ENCODE measurements at places on chromosomes 16 and 17. TPM values are rescaled to one million over a fixed set of nuclear protein-coding genes. Genes with fewer than 3 reads are reported as not detected.

DNA sequence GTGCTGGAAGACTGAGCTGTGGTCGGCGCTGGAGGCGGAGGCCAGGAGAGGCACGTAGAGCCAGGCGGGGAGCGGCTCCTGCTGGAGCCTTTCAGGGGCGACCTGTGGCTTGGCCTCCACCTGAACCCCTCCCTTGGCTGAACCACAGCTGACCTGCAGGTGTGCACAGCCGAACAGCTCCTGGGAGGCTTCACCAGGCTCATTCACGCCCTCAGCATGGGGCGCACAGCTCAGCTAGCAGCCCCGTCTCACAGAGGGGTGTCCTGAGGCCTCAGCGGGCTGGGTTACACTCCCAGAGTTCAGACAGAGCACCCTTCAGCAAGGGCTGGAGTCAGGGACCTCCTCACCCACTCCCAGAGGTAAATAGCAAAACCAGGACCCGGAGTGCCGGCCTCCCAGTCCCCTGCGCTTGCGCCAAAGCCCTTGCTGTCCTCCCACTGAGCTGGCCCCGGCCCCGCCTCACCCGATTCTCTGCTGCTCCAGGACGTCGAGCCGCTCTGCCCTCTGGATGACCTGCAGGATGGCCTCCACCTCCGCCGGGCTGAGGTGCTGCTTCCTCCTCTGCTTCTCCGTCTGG is 31.7 kb downstream of the RPH3AL start:
- H3K27ac ChIP-seq: no peak overlapping the region
- no peak overlapping the region for H3K4me3 ChIP-seq
- no peaks in the 10 kb centered on the region for H3K4me1 ChIP-seq
- no peaks in the 10 kb centered on the region for H3K36me3 ChIP-seq

- H3K4me3 ChIP-seq: no peak overlapping the region
- H3K27ac ChIP-seq: no peak overlapping the region
- no peaks in the 10 kb centered on the region for H3K4me1 ChIP-seq
- H3K27me3 ChIP-seq: no peaks in the 10 kb centered on the region
- no peak for DNase-seq
These were observed 10.9 kb upstream of the RAB11FIP3 start for GRCh38 chr16:414395-415169.

PABPN1L gene
- total RNA-seq: not detected

- peaks cover 2% of the 10 kb centered on the region for H3K27me3 ChIP-seq
- peak overlapping the region; percentile 29 for H3K27ac ChIP-seq
- peaks cover 19% of the 10 kb centered on the region for H3K4me1 ChIP-seq
- no peaks in the 10 kb centered on the region for H3K36me3 ChIP-seq
- no peak overlapping the region for H3K4me3 ChIP-seq
These were observed 2.1 kb downstream of the PRCD start for GRCh38 chr17:76541739-76542454.

DNA sequence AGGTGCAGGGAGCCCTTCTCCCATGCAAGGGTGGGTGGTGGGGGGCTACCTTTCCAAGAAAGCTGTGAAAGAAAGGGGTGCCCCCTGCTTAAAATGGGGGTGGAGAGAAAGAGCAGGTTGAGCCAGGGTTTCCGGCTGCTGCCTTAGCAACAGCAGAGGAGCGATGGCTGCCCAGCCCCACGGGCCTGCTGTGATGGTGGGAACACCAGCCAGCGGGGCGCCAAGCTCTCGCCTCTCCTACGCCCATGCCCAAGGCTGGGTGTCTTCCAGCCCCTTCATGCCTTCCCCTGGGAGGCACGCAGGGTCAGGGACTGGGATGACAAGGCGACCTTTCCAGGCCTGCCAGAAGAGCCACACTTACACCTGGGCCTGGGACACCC is 3.0 kb downstream of the FMNL1 start:
- H3K4me1 ChIP-seq: peaks cover 30% of the 10 kb centered on the region
- H3K4me3 ChIP-seq: no peak overlapping the region
- peaks cover 15% of the 10 kb centered on the region for H3K27me3 ChIP-seq
- no peaks in the 10 kb centered on the region for H3K36me3 ChIP-seq
- H3K27ac ChIP-seq: no peak overlapping the region

- H3K27me3 ChIP-seq: no peaks in the 10 kb centered on the region
- no peak for DNase-seq
- no peaks in the 10 kb centered on the region for H3K4me1 ChIP-seq
- H3K27ac ChIP-seq: no peak overlapping the region
These were observed 281.5 kb downstream of the CA10 start for GRCh38 chr17:51876986-51877385.

DNA sequence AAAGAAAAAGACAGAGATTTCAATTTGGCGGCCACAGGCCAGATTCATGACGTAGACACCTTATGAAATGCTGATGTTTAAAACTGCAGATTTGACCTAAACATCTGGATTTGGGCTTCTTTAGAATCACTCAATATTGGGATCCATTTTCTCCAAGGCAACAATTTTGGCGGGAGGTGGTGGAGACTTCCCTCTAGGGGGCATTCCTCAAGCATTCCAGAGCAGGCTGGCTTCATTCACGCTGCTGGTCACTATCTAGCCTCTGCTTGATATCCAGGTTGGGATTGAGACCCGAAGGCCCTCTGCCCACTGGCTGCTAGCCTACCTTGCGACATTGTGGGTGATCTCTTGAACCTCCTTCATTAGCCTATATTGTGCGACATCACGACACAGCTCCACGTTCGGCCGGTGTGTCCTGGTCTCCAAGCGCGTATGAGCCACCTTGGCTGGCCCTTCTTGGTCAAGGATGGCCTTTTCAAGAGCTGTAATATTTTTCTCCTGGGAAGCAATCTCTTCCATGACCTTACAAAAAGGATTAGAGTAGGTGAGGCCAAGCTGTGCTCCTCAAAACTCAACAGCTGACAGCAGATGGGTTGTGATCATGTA is 24.5 kb downstream of the FBXO39 start:
- H3K36me3 ChIP-seq: no peaks in the 10 kb centered on the region
- no peak overlapping the region for H3K4me3 ChIP-seq
- no peaks in the 10 kb centered on the region for H3K4me1 ChIP-seq
- DNase-seq: peak; percentile 4
- H3K27ac ChIP-seq: no peak overlapping the region
- peaks cover 8% of the 10 kb centered on the region for H3K27me3 ChIP-seq

PPM1E gene
- under 0.01 TPM for total RNA-seq

GRCh38 chr17:62989501-62989900 is 23.5 kb downstream of the TANC2 start:
- H3K27ac ChIP-seq: no peak overlapping the region
- H3K4me1 ChIP-seq: peaks cover 7% of the 10 kb centered on the region
- DNase-seq: no peak

- H3K27ac ChIP-seq: no peak overlapping the region
- no peak overlapping the region for H3K4me3 ChIP-seq
- H3K27me3 ChIP-seq: peaks cover 3% of the 10 kb centered on the region
These were observed 16.0 kb downstream of the KRT33A start for GRCh38 chr17:41334385-41335305.

- DNase-seq: no peak
- H3K36me3 ChIP-seq: peaks cover 2% of the 10 kb centered on the region
- no peak overlapping the region for H3K27ac ChIP-seq
- H3K4me3 ChIP-seq: no peak overlapping the region
- peaks cover 3% of the 10 kb centered on the region for H3K4me1 ChIP-seq
These were observed 7.6 kb downstream of the CNTD1 start for GRCh38 chr17:42806249-42806648.

DNA sequence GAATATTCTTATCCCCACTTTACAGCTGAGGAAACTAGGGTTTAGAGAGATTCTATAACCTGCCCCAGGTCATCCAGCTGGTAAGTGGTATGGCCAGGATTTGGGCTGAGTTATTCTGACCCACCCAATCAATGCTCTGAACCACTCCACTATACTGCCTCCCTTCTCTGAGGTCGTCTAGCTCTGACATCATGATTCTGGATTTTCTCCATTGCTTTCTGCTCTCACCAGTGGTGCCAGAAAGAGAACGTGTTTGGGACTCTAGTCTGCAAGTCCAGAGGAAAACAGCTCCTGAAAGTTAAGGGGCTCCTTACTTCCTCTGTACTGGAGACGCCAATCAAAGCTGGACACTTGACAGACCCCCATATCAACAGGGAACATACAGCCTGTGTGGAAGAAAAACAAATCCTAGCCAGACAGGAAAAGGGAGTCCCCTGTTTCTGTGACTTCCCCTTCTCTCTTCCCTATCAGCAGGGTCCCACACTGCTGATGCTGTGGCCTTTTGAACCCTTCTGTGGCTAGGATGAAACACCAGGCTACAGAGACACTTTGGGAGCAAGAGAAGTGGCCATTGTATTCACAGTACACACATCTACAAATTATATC is 6.0 kb upstream of the EZH1 start:
- no peak overlapping the region for H3K4me3 ChIP-seq
- no peak overlapping the region for H3K27ac ChIP-seq
- DNase-seq: no peak
- H3K27me3 ChIP-seq: peaks cover 42% of the 10 kb centered on the region

- no peaks in the 10 kb centered on the region for H3K36me3 ChIP-seq
- H3K4me1 ChIP-seq: peaks cover 2% of the 10 kb centered on the region
- DNase-seq: no peak
- H3K4me3 ChIP-seq: peak overlapping the region; percentile 60
- peak overlapping the region; percentile 84 for H3K27ac ChIP-seq
These were observed 782 bp upstream of the KIF18B start for GRCh38 chr17:44948315-44948795.

KRTAP3-2 gene
- not detected for total RNA-seq

CRYBA1 gene
- not detected for total RNA-seq

GRCh38 chr16:89189358-89190025 is 10.8 kb downstream of the SLC22A31 start:
- no peak overlapping the region for H3K4me3 ChIP-seq
- H3K36me3 ChIP-seq: no peaks in the 10 kb centered on the region
- H3K27me3 ChIP-seq: peaks cover 2% of the 10 kb centered on the region
- H3K4me1 ChIP-seq: peaks cover 6% of the 10 kb centered on the region
- DNase-seq: no peak
- no peak overlapping the region for H3K27ac ChIP-seq

ACSM2A gene
- total RNA-seq: not detected

GRAP gene
- under 0.01 TPM for total RNA-seq

ANKRD13B gene
- 1.1 TPM for total RNA-seq

SOX15 gene
- 0.18 TPM for total RNA-seq

GRCh38 chr16:47625115-47625567 is 164.0 kb downstream of the PHKB start:
- H3K4me3 ChIP-seq: no peak overlapping the region
- no peaks in the 10 kb centered on the region for H3K4me1 ChIP-seq
- no peak for DNase-seq
- no peak overlapping the region for H3K27ac ChIP-seq
- no peaks in the 10 kb centered on the region for H3K36me3 ChIP-seq

GRCh38 chr17:63946440-63947363 is 14.6 kb upstream of the CD79B start:
- peaks cover 19% of the 10 kb centered on the region for H3K27me3 ChIP-seq
- DNase-seq: peak; percentile 13
- no peak overlapping the region for H3K27ac ChIP-seq
- no peaks in the 10 kb centered on the region for H3K4me1 ChIP-seq

TELO2 gene
- 5.8 TPM for total RNA-seq

DNA sequence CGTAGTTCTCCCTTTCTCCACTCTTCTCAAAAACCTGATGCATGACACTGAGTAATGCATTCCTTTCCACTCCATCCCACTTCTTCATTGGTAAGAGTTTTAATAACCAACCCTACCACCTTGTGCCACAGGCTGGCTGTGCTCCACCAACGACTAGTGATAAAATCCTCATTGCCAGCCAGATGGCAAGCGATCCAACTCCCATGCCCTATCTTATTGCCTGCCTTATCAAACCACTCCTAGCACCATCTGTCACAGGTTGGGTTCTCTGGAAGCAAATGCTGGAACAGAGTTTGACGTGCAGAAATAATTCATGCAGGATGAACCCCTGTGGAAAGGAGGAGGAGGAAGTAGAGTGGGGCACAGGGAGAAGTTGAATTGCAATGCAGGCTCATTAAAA is 99.5 kb downstream of the CHD9NB start:
- H3K4me3 ChIP-seq: no peak overlapping the region
- no peak overlapping the region for H3K27ac ChIP-seq
- H3K27me3 ChIP-seq: no peaks in the 10 kb centered on the region
- H3K36me3 ChIP-seq: no peaks in the 10 kb centered on the region
- no peaks in the 10 kb centered on the region for H3K4me1 ChIP-seq

DNA sequence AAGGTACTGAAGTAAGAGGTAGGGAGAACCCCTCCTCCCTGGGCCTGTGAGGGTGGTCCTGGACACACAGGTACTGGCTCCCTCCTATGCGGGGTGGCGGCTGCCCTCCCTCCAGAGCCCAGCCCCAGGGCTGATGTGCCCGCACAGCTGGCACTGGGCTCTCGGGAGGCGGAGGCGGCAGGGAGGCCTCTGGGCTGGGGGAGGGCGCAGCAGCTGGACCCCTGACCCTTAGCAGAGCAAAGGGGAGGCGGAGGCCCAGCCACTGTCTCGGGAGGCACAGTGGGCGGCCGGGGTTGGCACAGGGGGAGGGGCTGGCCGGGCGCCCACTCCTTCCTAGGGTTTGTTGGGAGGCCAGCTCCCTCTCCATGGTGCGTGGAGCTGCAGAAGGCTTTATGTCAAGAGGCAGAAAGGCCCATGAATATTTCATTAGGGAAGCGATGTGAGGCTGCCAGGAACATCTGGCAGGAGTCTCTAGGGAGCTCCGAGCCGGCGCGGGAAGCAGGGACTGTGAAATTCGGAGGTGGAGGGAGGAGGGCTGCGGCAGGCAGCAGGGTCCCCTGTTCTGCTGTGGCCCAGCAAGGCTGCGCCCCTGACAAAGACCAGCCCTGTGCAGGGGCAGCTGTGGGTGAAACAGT is 44.1 kb upstream of the ACSF3 start:
- H3K4me3 ChIP-seq: no peak overlapping the region
- no peaks in the 10 kb centered on the region for H3K36me3 ChIP-seq
- no peak for DNase-seq

GRCh38 chr16:87077750-87078127 is 239.5 kb downstream of the C16orf95 start:
- peaks cover 11% of the 10 kb centered on the region for H3K27me3 ChIP-seq
- H3K4me3 ChIP-seq: no peak overlapping the region
- H3K27ac ChIP-seq: no peak overlapping the region

GRCh38 chr16:75483222-75483621 is 12.0 kb downstream of the CHST6 start:
- no peaks in the 10 kb centered on the region for H3K36me3 ChIP-seq
- H3K27me3 ChIP-seq: peaks cover 15% of the 10 kb centered on the region
- H3K27ac ChIP-seq: no peak overlapping the region

DNA sequence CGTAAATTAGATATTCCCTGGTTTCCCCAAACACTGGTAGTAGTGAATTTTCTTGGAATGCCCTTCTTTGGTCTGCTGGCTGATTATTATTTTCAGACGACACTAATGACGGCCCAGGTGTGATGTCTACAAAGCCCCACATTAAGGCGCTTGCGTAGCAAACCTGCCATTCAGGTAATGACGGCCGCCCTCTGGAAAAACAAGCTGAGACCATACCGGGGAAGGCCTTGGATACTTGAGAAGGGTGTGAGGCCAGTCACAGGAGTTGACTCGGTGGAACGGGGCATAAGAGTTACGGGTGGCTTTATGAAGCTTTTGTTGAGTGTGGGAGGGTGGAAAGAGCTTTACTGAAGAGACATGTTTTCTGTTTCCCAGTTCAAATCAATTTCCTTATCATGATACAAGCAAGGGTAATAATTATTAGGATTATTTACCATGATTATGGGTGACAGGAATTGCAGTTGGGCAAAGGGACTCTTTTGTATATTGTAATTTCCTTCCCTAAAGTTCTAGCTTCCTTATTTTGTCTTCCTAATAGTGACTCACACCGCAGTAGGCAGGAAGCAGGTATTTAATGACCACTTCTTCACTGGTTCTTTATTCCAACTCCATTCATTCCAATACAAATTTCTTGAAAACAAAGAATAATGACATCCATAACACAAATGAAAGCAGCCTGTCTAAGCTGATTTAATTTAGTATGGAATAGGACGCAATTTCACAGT is 24.8 kb downstream of the KRT23 start:
- H3K27me3 ChIP-seq: no peaks in the 10 kb centered on the region
- H3K27ac ChIP-seq: no peak overlapping the region
- H3K4me1 ChIP-seq: peaks cover 15% of the 10 kb centered on the region
- H3K36me3 ChIP-seq: no peaks in the 10 kb centered on the region
- DNase-seq: no peak

Data from IMR-90 (cell line).